ENCODE measurements at places on chromosomes 3 and 15.

- peak; percentile 33 for DNase-seq
Observed at GRCh38 chr3:158802409-158803268, 785 bp downstream of the MFSD1 start.

- no peak for DNase-seq
Observed at GRCh38 chr3:10395671-10396070, 74.8 kb upstream of the SEC13 start.

GRCh38 chr3:89964347-89964746 is 856.9 kb downstream of the EPHA3 start:
- DNase-seq: no peak

DNA sequence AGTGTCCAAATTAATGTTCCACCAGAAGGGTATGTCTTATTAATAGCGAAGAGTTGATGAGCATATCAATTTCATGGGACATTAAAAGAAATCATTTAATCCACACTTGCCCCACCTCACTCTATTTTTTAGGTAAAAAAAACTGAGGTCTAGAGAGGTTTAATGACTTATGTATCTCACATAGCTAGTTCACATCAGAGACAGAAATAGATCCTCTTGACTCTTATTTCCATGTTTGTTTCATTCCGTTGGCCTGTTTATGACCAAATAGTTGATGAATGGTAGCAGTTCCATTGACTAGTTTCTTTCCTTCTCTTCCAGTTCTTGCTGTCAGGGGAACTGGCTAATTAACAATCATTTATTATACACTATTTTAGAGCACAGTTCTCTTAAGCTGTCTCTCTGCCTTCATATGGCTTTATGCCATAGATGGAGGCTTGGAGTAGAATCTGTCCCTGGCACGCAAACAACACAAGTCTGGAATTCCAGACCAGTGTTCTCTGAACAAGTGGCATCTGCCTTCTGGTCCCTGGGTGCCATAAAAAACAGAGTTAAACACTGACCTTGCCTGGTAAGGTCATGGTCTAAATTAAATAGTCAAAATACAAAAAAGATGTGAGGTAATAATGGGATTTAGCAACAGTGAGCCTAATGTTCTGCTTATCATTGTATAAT is 220.0 kb upstream of the CGNL1 start:
- no peak for DNase-seq

GRCh38 chr15:67833710-67834511 is 5.9 kb downstream of the RNU6-1 start:
- DNase-seq: peak; percentile 23

DNA sequence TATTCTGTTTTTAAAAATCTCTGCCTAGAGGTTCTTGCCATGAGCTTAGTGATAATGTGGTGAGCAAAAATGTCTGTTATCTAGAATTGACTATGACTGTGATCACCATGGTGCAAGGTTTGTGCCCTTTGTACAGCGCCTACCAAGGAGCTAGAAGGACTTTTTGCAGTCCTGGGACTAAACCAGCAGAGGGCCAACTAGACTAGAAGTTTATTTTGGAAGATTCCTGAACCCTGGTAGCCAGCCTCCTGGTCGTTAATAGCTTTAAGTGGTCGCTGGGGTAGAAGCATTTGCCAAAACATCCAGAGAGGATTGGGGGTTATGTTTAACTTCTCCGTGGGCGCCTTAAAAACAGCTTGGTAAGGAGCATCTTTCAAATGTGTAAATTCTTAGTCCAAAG is 7.8 kb downstream of the SCG5 start:
- no peak for DNase-seq

DNA sequence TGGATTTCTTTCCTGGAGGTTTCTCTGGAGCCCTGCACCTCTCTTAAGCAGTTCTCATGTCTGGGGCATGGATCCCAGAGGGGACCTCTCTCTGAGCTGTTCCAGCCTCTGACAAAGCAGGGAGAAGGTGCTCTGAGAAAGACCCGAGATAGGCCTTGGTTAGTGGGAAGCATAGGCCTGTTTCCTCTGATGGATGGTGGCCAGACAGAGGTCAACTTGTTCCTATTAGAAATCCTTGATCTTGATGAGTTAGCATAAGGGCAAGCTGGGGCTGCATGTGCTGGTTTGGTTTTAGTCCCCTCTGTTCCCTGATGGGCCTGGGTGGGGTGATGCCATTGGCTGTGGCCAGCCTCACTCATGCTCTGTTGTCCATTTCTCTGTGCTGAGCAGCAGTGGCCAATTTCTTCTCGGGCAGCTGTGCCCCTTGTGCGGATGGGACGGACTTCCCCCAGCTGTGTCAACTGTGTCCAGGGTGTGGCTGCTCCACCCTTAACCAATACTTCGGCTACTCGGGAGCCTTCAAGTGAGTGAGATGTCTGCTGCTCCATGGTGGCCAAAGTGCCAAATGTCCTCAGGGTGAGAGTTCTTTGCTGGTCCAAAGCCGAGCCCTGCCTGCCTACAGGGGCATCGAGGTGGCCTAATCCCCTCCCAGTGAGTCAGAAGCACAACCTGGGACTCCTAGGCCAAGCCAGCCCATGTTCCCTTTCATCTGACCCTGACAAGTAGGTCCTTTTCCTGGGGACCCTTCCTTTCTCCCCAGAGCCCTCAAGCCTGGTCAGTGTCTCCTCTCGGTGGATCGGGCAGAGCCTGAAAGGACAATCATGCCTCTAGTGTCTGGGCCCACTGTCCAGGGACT is 9.0 kb downstream of the TF start:
- no peak for DNase-seq

DNA sequence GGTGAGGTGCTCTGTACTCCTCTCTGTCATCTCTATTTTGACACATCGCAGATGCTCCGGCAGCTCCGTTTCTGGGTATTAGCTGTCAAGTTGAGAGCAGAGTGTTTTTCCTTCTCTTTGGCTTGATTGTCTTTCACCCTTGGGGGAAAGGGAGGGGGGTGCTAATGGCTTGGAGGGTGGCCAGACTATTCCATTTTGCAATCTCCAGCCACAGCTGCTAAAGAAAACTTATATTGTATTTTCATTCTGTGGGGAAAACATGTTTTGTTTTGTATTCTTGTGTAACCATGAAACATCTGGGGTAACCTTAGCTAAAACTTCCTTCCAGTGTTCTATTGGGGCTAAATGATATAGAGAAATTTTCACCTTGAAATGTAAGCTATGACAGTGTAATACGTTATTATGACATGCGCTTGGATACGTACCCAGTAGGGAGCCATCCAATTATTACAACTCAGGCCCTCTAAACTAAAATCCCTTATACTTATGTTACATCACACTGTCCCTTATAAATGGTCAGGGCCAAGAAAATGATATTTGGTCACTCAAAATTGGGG is 14.0 kb upstream of the LARP6 start:
- no peak for DNase-seq

- DNase-seq: no peak
Observed at GRCh38 chr3:110393941-110394340, 677.7 kb upstream of the NECTIN3 start.

GRCh38 chr15:49441356-49441755 is 18.3 kb downstream of the FGF7 start:
- no peak for DNase-seq

- DNase-seq: no peak
Observed at GRCh38 chr15:31100738-31101137, 787 bp downstream of the TRPM1 start.

DNA sequence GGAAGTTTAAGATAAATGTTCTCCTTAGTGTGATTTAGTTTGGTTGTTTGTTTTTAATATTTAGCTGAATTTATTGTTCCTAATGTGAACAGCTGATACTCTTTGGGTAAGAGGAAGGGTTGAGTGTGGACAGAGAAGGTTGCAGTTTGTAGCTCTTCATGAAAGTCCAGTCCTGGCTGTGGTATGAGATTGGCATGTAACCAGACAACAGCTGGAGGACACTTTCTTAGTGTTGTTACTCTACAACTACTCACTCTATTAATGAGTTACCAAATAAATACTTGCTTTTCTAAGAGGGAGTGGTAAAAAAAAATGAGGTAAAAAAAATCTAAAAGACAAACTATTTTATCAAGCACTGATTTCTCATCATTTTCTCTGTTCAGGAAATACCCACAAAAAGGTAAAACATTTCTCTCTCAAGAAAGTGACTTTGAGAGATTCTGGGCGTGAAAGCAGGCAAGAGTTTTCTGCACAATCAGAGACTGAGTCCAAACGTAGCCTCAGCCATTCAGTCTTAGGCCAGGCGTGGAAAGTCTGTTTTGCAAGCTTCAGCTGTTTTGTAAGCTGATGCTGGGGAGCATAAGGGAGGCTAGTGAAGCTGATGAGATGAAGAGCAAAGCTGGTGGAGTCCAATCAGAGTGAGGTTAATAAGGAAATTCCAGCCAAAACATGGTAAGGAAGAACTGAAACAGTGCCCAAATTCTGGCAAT is 138.5 kb upstream of the ARPP21 start:
- DNase-seq: no peak

GRCh38 chr3:129476586-129476985 is 36.6 kb downstream of the IFT122 start:
- DNase-seq: no peak

GRCh38 chr15:89024418-89024817 is 63.8 kb upstream of the ABHD2 start:
- no peak for DNase-seq

DNA sequence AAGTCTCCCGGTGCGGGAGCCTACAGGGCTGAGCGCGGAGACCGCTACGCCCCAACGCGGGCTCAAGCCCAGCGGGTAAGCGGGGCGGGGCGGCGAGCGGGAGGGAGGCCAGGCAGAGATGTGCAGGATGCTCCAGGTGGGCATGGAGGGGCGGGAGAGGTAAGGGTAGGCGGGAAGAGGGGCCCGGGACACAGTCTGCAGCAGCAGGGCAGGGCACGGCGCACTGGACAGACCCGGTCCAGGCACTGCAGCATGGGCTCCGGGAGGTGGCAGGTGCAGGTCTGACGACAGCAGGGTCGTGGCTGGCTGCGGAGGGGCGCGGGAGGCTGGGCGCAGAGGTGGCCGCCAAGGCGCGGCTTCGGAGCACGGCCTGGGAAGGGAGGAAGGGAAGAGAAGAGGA is 102.8 kb downstream of the GABRB3 start:
- DNase-seq: no peak

- DNase-seq: no peak
Observed at GRCh38 chr3:56424336-56424735, 43.9 kb downstream of the ERC2 start.

DNA sequence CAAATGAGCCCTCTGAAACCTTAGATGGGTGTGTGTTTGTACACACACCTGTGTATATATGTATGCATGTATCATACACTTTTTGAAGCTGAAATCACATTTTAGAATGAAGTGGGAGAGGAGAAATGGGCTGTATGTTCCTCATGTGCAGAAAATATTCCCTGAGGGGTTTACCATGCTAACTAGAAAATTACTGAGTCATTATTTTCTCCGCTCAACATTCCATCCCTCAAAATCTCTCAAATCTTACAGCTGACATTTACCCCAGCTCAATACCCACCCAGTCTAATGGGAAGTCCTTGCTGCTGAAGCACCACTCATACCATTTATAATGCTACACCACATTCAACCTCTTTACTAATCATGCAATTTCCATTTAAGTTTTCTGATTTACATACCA is 138.6 kb downstream of the P2RY1 start:
- no peak for DNase-seq

GRCh38 chr3:132900481-132900880 is 137.7 kb upstream of the TMEM108 start:
- no peak for DNase-seq

DNA sequence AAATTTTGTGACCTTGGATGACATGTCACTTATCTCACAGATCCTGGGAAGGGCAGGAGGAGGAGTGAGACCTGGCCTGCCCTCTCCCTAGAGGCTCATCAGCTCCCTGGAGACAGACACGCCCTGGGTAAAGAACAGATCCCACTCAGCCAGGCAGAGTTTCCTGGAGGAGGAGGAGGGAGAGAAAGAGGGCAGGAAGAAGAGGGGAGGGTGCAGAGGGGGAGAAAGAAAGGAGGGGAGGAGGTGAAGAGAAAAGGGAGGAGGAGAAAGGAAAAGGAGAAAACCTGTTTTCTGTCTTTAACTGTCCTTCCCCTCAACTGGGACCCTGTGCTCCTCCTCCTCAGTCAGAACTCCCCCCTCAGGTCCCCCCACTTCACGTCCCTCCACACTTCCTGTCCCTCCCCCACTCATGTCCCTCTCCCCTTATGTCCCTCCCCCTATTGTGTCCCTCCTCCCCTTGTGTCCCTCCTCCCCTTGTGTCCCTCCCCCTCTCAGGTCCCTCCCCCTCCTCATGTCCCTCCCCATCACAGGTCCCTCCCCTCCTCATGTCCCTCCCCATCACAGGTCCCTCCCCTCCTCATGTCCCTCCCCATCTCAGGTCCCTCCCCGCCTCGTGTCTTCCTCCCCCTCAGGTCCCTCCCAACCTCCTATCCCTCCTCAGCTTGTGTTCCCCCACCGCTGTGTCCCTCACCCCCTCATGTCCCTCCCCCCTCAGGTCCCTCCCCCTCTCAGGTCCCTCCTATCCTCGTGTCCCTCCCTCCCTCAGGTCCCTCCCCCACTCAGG is 52.3 kb upstream of the CGNL1 start:
- DNase-seq: peak; percentile 57

DNA sequence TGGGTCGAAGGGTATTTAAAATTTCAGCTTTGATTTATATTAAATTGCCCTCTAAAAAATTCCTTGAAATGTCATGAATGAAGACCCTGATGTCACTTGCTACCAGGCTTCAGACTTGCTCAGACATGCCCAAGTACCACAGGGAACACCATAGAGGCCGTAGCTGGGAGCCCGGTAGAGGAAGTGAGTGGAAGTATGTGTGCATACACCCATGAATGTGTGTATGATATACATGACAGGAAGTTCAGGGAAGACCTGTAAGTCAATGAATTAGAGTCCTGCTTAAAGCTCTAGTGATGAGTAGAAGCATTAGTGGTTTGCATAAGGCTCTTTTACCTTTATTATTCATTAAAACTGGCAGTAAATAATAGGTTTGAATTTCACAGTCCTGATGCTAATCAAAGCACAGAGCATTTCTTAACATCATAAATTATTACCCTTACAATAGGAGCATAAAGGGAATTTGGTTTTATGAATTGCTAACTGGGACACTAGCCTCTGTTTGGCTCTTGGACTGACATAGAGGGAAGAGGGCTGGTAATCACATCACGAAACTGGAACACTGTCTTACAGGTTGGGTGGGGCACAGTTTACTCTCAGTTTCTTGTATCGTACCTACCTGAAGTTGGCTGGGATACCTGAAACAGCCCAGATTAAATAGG is 144.4 kb downstream of the CHST2 start:
- no peak for DNase-seq

- no peak for DNase-seq
Observed at GRCh38 chr3:107235193-107235927, 141.9 kb upstream of the CCDC54 start.

GRCh38 chr3:146750196-146750595 is 145.1 kb upstream of the PLSCR5 start:
- DNase-seq: no peak

DNA sequence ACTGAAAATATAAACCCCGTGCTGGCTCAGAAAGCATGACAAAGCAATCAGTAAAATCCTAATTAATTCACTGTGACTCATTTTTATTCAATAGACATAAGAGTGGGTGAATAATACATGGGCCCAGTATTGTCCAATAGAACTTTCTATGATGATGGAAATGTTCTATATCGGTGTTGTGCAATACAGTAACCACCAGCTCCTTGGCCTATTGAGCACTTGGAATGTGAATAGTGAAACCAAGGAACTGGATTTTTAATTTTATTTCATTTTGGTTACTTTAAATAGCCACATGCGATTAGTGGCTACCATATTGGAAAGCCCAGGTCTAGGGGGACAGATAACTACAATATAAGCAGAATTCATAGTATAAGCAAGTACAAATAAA is 69.8 kb upstream of the PPP2R3A start:
- no peak for DNase-seq

- no peak for DNase-seq
Observed at GRCh38 chr3:4029135-4029534, 229.9 kb downstream of the LRRN1 start.

All from LoVo (cell line).